ENCODE measurements at places on chromosomes 1 and 21.
A peak's percentile ranks its signal among the peaks of the same experiment; 100 is the strongest.

- DNase-seq = no peak
Measured at GRCh38 chr1:164622068-164622845, 63.3 kb downstream of the PBX1 start.

DNA sequence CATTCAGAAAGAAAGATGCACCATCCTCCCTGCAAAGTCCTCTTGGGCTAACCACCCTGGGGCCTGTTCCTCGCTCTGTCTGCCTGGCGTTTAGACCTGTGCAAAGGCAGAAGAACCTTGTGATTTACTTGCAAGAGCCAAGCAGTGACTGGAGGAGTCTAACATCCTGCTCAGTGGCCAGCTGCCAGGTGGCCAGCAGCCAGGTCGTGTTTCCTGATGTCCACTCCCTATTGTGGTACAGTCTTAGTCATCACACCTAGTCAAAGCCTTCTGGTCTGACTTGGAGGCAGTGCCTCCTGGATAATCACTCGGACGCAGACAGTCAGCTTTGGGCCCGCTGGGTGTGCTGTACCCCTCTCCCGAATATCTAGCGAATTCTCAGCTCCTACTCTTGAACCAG lies 118.1 kb downstream of the PGBD5 start:
- DNase-seq = peak; percentile 74

- no peak for DNase-seq
Measured at GRCh38 chr1:61638911-61639605, 85.9 kb downstream of the TM2D1 start.

GRCh38 chr21:45035477-45035848 lies 38.9 kb upstream of the ADARB1 start:
- no peak for DNase-seq

DNA sequence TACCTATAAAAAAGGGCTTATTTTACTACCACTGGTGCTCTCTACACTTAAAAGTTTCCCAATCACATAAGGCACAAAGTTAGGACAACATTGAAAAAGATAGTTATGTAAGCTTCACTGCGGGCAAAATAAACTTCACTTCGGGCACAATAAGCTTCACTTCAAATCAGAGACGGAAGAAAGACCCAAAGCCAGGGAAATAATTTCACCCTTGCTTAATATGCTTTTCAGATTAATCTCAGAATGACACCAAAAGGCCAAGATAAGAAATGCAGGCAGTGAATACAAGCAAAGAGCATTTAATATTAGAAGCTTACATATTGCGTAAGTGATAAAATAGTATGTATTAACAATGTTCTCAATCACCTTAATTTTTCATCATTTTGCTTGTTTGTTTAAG lies 444.2 kb downstream of the SETD4 start:
- no peak for DNase-seq

DNA sequence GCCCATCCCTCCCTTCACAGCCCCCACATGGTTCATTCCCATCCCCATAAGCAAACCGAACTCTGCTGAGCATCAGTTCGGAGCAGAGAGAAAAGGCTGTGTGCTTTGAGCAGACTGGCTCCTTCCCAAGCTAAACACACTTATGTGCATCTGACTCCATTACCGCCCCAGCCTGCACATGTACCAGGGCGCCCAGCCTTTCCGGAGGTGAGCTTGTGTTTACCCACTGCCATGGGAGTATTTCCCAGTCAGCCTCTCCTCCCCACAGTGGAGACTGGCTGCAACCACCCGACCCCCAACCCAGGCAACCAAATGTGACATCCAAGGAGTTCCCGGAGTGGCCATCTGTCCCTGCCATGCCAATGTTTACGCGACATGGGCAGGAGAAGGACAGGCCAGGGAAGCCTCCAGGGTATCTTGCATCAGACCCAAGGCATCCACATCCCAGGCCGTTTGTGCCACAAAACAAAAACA lies 9.4 kb downstream of the TIAM1 start:
- DNase-seq = no peak

DNA sequence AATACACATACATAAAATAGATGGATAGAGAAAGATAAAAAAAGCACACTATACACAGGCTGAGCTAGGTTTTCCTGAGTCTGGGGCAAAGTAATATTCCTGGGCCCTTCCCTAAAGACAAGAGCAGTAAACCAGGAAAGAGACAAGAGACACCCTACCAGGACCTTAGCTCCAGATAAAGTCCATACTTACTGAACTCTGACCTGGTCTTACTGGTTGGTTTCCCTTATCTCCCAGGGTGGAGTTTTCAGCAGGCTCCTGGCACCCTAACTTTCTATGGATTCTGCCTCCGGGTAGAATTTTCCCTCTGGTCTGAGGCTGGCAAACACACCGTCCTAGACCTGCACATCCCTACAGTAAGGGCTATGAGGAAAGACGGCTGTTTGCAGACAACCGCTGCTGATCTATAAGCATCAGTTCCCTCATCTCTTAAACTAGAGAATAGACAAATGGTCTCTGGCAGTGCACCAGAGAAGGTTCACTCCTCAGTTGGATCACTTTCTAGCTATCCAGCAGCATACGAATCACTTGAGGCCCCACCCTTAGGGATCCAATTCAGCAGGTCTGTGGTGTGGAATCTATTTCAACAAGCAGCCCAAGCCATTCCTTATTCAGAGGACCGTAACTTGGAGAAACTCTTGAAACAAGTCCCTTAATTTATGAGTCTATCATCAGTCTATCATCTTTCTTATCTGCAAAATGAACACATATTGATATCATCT lies 52.0 kb downstream of the ARHGEF11 start:
- DNase-seq = no peak

GRCh38 chr1:115170961-115171392 lies 81.7 kb upstream of the TSPAN2 start:
- no peak for DNase-seq

DNA sequence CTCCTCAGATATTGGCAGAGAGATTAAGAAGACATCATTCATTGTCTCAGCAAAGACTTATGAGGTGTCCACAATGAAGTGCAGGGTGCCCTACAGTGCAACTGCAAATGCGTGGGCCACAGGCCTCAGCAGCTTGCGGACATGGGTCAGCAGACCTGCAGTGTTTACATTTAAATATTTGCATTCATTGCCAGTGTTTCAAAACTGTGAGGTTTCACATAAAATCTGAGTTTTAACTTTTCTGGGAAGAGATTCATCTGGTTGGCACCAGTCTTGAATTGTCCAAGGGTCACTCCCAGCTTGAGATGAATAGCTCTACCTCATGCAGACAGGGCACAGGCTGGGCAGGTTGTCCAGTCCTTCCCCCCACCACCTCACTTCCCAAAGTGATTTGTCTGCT lies 286.8 kb upstream of the DUSP10 start:
- DNase-seq = no peak

- DNase-seq = no peak
Measured at GRCh38 chr1:185990565-185990964, 256.4 kb downstream of the HMCN1 start.
